MCF 10A (cell line): ENCODE measurements at places on chromosomes 11 and 22. TPM values are rescaled to one million over a fixed set of nuclear protein-coding genes. Genes with fewer than 3 reads are reported as not detected.

DNA sequence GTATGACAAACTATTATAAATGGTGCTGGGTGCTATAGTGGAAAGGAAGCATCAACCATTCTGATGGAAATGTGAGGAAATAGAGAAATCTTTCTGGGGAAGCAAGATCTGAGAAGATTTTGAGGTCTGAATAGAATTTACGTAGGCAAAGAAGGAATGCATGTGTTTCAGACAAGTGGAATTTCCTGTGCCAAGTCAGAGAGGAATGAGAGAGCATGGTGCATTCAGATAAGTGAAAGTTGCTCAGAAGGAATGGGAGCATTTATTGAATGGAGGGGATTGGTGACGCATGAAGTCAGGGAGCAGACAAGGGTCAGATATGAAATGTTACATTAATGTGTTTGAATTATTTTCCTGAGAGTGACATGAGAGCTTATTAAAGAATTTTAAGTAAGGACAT is 725.5 kb downstream of the METTL15 start:
- peak; percentile 79 for DNase-seq

Gene MYH9
- 643 and 653 TPM in 2 replicates for total RNA-seq

Gene ACTN3
- not detected in 2 replicates for total RNA-seq

- DNase-seq = peak; percentile 31
Observed at GRCh38 chr11:62295504-62295903, 3.4 kb downstream of the SCGB1D4 start.
